Activated CD8-positive, alpha-beta memory T cell treated with anti-CD3 and anti-CD28 coated beads for 1 hour (primary cell): ENCODE measurements at places on chromosomes 3 and 15.

GRCh38 chr15:69524296-69524695 is 71.7 kb downstream of the RPLP1 start:
- DNase-seq, result no peak

GRCh38 chr3:84978843-84979242 is 20.1 kb downstream of the CADM2 start:
- no peak for DNase-seq

GRCh38 chr3:60366486-60366885 is 884.8 kb downstream of the FHIT start:
- no peak for DNase-seq

DNA sequence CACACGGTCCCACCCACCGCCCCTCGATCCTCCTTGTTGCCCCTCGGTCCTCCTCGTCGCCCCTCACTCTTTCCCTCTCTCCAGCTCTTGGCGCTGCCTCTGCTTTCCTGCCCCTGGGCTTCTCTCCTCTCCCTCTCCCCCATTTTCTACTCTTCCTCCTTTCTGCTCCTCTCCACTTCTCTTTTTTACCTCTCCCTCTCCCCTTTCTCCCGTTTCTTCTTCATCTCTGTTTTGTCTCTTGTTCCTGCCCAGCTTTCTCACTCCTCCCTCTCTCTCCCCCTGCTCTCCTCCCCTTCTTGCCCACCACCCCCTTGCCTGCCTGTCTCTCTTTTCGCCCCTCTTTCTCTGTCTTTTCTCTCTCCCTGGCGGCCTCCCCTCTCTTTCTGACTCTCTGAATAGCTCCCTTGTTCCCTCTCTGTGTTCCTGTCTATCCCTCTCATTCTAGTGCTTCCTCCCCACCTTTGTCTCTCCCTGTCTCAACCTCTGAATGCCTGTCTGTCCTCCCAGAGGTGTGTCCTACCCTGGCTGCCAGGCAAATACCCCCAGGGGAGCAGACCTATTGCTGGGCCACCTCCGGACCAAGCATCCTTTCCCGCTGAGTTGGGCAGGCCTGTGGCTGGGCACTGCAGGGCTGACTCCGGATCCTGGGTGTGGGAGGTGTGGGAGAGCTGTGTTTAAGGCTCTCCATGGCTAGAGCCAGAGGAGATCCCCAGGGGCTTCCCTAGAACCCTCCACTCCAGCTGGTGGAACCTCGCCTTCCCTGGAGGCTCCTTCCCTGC is 41.0 kb downstream of the EPHB3 start:
- no peak for DNase-seq

DNA sequence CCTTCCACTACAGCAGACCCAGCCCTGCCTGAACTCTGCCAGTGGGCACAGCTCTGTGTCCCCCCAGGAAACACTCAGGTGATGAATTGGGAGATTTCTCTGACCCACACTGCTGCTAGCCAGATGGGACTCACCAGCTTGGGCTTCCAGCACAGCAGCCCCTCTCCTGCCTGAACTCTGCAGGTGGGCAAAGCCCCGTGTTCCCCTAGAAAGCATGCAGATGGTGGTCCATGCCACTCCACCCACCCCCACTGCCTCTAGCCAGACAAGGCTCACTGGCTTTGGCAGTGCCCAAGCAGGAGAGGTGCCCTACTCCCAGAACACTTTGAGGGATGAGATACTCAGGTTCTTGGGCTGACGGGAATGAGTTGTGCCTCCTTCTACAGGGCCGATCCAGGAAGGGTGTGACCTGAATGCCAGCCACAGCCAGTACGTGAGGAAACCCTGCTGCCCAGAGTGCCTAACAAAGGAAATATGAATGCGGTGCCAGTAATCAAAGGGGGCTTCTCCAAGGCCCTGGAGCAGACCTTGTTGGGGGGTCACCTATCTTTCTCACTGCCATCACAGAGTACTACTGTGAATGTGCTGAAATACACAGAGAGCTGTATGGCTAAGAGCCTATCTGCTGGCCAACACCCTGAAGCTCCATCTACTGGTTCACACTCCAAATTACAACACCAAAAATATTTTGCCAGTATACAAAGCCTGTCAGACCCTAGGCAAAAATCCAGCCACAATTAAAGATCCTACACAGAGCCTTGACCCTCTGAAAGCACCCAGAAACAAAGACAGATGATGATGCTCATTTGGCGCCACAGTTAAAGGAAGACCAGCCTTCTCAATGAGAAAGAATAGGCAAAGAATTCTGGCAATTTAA is 61.9 kb downstream of the BTLA start:
- no peak for DNase-seq

- DNase-seq, result no peak
Observed at GRCh38 chr15:96348112-96349027, 17.9 kb downstream of the NR2F2 start.

- no peak for DNase-seq
Observed at GRCh38 chr3:131242201-131242600, 139.4 kb upstream of the NUDT16 start.

GRCh38 chr3:176354843-176355242 is 842.4 kb downstream of the TBL1XR1 start:
- no peak for DNase-seq
